H7 (cell line): ENCODE measurements at places on chromosomes 12 and 14.
A peak's percentile ranks its signal among the peaks of the same experiment; 100 is the strongest.

- DNase-seq = peak; percentile 37
These were observed 34.3 kb upstream of the CHFR start for GRCh38 chr12:132921685-132922084.

DNA sequence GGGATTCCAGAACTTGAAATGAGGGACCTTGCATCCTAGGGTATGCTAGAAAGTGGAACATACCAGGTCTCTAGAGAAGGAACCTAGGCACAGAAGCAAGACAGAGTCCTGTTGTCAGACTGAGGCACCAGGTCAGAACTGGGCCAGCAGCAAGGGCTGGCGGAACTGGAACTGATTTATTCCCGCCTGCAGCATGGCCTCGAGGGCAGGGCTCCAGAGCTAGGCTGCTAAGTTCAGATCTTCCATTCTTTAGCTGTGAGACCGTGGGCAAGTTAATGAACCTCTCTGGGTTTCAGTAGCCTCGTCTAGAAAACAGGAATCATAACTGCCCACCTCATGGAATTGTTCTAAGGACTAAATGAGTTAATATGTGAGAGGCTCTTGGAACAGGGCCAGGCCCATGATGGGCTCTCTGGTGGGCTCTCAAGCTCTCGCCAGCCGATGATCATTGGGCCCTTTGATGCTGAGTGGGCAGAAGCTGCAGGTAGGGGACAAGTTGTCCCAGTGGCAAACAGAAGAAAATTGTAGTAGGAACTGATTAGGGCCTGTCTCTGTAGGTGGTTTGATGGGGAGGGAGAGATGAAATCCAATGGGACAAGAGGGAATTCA, 199.8 kb downstream of the ZFP36L1 start:
- no peak for DNase-seq

DNA sequence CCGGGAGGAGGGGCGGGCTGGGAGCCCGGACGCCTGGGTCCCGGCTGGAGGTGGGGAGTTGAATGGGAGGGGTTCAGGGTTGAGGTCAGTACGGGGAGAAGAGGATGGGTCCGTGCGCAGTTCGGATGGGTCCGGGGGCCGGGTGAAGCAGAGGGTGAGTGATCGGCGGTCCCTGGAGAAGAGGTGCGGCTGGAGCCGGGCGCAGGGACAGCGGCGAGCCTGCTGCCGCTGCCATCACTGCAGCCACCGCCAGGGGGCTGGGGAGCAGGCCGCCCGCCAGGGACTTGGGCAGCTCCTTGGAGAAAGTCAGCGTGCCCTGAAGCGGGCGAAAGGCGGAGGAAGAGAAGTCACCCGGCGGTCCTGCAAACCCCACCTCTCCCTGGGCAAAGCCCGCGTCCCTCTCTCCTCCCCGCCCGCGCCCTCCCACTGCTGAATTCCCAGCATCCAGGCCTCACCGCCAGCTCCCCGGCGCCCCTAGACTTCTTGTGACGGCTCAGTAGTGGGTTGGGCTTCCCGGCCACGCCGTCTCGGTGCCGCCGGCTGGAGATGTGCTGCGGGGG, 6.0 kb upstream of the GPR84 start:
- peak; percentile 96 for DNase-seq

DNA sequence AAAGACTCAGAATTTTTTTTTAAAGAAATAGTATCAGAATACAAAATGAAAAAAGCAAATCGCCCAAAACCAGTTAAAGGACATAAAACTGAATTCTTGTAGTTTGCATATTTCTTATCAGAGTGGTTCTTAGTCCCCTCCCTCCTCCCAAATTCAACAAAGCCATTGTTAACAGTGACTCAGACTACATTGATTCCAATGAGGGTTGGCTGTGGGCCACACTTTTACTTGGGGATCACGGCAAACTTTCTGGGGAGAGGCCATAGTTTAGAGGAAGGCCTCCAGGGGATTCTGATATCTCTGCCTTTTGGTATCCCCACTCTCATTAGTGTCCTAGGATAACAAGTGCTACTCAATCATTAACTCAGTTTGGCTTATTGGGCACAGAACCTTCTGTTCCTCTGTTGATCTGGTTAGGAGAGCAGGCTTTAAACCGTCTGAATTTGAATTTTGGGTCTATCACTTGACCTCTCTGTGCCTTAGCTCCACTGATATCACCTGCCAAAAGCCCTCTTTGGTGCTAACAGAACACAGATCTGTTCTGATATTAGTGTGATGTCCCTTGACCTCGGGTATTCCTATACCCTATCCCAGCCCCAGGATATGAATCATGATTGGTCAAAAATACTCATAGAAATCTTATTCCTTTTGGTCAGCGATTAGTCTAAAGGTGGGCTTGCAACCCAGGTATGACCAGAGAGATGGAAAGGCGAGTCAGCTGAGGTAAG, 45.2 kb upstream of the APPL2 start:
- no peak for DNase-seq

DNA sequence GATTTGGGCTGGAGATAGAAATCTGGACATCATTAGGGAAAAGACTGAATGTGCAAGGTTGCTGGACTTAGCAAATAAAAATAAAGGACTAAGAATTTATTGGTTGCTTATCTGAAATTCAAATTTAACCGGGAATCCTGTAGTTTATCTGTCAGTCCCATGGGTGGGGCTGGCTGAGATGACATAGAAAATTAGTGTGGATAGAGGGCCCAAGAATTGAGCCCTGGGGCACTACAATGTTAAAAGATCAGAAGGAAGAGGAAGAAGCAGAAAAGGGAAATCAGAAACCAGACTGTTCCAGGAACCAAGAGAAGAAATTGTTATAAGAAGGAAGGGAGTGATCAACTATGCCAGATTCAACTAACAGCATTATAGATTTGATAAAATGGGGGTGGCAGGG, 96.7 kb upstream of the CCDC196 start:
- DNase-seq = no peak

- DNase-seq = no peak
These were observed 162.7 kb downstream of the BMP4 start for GRCh38 chr14:53793790-53794505.

DNA sequence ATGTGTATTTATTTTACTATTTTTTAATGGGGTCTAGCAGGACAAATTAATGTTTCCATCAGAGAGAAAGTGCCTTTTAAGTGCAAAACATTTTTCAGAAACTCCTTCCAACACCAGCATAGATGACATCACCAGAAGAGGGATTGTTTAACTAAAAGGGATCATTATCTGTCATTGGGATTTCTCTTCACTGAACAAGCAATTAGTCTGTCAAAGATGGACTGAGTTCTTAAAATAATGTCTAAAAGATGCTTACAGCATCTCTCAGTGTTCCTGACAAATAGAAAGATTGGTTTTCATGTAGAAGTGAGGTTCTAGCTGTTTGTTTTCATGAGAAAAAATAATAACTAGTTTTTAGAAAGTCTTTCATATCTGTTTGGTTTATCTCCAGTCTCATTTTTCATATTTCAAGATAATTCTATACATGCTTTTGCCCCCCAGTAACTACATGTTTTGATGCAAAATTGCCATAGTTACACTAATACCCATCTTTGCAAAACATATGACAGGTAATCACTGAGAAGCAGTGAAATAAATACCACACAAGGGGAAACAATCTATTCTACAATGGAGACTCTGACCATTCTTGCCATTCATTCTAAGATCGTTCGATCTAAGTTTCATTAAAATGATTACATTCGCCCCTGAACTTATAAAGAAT, 850.3 kb downstream of the GALC start:
- DNase-seq = no peak

- no peak for DNase-seq
These were observed 27.9 kb downstream of the ACTN1 start for GRCh38 chr14:68951035-68951797.

DNA sequence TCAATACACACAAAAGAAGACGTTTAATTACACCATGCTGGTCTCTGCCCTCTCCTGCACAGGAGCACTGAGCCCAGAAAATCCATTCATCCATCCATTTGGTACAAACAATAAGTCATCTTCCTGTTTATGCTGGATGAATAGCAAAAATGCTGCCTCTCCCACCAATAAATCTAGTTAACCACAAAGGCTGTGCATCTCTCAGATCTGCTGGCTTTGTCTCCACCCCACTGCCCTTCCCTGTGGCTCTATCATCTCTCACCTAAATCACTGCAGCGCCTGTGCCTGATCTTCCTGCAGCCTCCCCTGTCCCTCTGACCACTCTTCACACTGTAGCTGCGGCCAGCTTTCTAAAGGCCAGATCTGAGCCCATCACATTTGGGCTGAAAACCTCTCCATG, 72.9 kb upstream of the DDX11 start:
- DNase-seq = no peak

GRCh38 chr12:64323476-64324225, 66.9 kb downstream of the C12orf56 start:
- DNase-seq = no peak

GRCh38 chr14:52020866-52021717, 31.7 kb downstream of the RTRAF start:
- DNase-seq = peak; percentile 37

- no peak for DNase-seq
These were observed 42.7 kb downstream of the ALX1 start for GRCh38 chr12:85322715-85323114.

DNA sequence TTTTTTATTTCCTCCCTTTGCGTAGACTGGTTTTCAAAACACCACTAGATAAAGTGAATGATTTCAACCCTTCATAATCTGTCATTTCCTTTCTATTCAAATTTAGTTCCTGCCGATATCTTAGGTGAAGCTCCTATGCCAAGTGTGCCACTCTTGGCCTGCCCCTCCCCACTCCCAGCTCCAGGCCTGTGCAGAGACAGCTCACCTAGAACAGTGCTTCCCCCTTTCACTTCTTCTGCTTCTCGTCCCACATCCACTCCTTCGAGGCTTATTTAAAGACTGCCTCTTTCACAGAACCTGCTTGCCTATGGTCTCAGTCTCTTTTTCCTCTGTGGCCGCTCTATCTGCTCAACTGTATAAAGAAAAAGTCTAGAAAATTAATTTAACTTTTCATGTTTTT, 473.8 kb downstream of the RAD51B start:
- DNase-seq = no peak

DNA sequence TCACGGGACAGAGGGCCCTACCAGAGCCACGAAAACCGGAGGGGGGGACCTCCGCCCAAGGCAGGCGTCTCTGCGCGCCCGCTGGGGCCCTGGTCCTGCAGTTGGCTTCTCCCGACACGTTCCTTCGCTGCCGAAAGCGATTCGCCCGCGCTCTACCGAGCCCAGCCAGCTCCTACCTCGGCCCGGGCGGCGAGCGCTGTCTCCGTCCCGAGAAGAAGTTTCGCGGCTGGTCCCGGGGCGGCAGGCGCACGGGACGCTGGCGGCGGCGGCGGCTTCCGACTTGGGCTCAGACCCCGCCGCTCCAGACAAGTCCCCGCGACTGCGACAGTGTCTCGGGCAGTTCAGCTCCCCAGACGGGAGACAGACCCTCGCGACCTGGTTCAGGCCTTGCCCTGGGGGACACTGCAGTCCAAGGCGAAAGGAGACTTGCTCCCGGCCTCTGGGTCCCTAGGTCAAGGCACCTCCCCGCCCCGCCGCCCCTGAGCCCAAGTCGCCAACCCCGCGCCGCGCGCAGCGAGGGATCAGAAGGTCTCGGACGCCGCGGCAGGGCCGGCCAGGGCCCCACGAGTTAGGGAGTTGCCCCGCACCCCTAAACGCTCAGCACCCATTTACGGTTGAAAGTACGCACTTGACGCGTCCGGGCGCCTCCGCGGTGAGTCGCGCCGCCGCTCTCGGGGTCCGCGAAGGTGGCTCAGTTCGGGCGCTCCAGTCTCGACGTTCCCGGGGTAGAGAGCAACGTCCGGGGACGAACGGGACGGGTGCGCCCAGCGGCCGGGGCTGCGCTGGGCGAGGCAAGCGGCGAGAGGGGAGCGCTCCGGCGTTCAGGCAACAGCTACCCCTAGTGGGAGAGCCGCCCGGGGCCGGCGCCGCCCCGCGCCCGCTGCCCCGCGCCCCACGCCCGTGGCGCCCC, 1.4 kb upstream of the DIO3 start:
- DNase-seq = peak; percentile 95

DNA sequence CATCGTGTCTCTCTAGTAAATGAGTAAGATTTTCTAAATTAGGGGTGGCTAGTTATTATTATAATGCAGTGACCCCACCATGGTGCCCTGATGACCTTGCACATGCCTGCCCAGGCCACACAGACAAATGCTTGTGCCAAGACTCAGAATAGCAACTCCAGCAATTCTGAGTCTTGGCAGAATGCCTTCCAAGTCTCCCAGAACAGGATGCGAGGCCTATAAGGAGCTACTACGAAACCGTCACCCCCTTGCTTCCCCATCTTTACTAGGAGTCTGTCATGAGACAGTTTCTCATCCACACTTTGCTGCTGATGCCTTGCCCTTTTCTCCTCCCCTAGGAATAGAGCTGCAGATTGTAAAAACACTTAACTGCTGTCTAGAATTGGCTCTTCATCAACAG, 559.9 kb downstream of the TRHDE start:
- DNase-seq = no peak

DNA sequence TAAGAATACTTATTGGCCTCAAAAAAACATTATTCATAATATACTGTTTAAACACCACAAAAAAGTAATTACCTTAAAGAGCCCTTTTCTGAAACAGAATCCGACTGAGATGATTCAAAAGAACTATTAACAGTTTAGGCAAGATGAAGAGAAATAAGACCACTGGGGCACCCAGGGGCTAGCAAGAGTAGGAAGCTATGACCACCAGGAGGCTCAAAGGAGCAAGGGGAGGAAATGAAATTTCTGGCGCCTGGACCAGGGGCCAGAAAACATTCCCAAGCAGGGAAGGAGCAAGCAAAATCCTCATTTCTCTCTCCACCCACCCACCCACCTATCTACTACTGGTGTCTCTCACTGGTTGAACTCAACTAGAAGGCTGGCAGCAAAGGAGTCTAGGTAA, 6.3 kb upstream of the DCAF4 start:
- peak; percentile 61 for DNase-seq

GRCh38 chr12:2737656-2738241, 57.0 kb upstream of the FKBP4 start:
- DNase-seq = no peak

GRCh38 chr12:115966376-115966775, 311.1 kb downstream of the MED13L start:
- no peak for DNase-seq

DNA sequence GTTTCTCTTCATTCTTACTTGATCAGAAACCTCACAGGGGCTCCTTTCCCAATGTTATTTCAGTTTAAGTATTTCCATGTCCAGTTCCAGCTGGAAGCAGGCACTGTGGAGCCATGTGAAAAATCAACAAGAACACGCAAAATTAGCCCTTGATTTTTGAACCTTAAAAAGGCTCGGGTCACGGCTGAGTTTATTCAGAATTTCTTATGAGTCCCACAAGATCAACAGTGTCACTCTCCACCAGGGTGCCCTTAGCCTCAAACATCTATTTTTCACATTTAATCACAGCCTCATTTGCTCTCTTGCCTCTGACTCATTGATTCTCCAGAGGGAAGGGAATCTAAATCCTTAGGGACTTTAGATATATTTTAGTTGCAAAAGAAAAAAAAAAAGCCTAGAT, 157.7 kb upstream of the AVPR1A start:
- DNase-seq = no peak

- peak; percentile 92 for DNase-seq
These were observed 4.0 kb downstream of the CRIP2 start for GRCh38 chr14:105478398-105479251.
